ENCODE measurements at places on chromosomes 3 and 15.

GRCh38 chr3:110430146-110430545, 641.5 kb upstream of the NECTIN3 start:
- DNase-seq: peak; percentile 26

- DNase-seq: peak; percentile 78
Observed at GRCh38 chr3:123489400-123490004, 40.6 kb upstream of the ADCY5 start.

DNA sequence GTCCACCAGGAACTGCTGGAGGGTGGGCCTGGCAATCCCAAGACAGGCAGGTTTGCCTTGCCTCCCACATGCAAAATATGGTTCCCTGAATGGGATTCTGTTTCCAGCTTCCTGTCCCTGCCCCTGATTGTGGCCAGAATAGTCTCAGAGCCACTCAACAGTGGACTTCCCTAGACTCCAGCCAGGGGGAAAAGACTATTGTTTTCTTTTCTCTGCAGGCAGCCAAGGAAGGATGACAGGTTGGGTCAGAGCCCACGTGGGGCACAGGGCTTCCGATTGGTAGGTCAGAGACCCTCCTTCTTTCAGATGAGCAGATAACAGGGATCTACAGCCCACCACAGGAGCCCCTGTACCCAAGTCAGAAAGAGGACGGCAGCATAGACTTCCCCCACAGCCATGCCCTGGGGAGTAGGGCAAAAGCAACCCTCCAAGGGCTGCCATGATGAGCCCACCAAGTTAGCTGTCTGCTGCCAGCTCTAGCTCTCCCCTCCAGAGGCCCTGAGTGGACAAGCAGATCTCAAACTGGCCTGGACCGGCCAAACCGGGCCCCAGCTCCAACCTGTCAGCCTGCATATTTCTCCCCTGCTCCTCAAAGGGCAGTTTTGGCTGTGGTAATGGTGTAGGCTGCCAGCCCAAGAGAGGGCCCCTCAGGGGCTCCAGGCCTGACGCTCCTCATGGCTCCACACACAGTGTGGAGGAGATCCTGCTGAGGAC, 6.4 kb downstream of the TLR9 start:
- DNase-seq: no peak

DNA sequence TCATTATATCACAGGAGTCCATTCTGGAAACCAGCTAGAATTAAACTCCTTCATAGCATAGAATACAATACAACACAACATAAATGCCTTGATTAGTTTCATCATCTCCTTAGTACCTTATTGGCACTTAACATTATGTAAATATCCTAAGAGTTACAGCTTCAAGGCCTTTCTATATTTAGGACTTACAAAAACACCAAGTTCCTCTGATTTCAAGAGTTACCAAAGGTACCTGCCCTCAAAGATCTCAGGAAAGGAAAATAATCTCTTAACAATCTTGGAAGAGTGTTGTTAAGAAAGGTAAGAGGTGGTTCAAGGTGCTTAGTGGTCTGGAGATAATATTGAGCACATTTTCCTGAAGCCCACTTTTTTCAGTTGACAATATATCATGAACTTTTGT, 477.7 kb downstream of the IGSF11 start:
- DNase-seq: no peak

DNA sequence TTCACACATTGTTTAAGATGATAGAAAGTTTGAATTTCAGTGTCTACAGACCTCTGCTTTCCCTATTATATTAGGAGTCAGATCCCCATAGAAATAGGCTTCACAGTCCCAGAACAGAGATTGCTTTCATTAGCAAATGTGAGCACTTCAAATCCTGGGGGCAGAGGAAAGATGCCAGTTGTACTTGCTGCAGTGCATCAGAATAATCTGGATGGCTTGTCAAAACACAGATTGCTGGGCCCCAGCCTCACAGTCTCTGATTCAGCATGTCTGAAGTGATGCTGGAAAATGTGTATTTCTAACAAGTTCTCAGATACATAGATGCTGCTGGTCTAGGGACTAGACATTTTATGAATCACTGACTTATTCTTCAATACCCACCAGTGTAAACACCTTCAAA, 375.2 kb downstream of the FGF12 start:
- DNase-seq: no peak

GRCh38 chr15:26143221-26143620, 280.1 kb upstream of the ATP10A start:
- no peak for DNase-seq

GRCh38 chr15:59373215-59373614, 544 bp upstream of the MYO1E start:
- no peak for DNase-seq

GRCh38 chr3:49120096-49120437, 556 bp downstream of the USP19 start:
- peak; percentile 15 for DNase-seq

DNA sequence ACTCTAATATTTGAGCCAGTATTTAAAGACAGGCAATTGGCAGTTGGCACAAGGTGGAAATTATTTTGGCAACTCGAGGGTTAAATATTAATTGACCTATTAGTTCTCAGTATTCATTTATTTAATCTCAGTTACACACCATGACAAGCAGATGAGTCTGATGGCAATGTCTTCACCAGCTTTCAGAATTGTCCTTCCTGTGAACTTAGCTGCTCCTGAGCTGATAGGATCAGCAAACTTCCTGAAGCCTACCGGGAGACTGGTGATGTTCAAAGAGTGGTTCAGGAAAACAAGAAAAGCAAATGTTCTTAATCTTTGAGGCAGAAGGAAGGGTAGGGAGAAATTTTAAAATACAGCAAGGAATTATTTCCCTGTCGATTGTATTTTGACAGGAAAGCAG, 522.2 kb downstream of the SOX2 start:
- no peak for DNase-seq

GRCh38 chr15:56383010-56383409, 17.8 kb downstream of the TEX9 start:
- DNase-seq: no peak

- no peak for DNase-seq
Observed at GRCh38 chr3:74711913-74712512, 97.6 kb upstream of the CNTN3 start.

DNA sequence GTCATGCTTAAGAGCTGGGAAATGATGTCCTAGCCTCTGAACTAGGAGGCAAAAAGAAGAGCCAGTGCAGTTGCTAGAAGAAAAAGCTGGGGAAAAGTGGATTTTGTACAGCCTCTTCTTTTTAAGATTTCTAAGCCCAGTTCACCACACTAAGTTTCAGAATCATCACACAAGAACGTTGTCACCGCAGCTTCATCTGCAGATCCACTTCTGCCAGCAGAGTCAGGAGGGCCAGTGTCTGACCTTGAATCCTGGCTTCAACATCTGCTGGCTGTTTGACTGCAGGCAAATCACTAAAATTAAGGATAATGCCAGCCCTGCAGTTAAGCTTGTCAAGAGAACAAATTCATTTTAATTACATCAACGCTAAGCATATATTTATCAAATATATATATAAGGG, 36.2 kb downstream of the HDC start:
- DNase-seq: no peak

DNA sequence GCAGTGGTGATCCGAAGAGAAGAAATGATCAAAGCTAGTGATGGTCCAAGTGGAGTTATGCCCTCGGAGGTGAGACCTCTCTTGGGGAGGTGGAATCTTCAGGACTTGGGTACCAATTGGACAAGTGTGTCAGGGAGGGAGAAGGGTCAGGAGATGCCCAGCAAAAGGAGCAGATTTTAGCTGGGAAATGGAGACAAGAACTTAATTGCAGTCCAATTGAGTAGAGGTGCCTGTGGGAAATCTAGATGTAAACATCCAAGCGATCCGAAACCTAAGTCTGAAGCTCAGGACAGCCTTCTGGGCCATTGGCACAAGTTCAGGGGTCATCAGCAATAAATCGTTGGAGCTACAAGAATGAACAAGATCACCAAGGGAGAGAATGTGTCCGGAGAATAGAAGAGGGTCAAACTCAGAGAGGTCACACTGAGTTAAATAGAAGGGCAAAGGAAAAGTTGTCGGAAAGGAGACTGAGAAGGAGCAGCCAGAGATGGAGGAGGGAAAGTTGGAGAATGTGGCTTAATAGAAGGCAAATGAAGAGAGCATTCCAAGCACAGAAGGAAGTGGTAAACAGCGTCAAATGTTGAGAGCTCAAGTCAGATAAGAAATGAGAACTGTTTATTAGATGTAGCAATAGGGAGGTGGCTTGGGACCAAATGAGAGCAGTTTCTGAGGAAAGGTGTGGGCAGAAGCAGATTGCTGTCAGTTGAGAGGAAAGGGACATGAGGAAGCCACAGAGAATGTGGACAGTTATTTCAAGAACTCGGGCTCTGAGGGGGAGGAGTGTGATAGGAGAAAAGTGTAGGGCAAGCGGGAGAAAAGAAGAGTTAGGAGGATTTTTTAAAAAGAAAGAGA, 64.2 kb upstream of the FNDC3B start:
- DNase-seq: peak; percentile 84

DNA sequence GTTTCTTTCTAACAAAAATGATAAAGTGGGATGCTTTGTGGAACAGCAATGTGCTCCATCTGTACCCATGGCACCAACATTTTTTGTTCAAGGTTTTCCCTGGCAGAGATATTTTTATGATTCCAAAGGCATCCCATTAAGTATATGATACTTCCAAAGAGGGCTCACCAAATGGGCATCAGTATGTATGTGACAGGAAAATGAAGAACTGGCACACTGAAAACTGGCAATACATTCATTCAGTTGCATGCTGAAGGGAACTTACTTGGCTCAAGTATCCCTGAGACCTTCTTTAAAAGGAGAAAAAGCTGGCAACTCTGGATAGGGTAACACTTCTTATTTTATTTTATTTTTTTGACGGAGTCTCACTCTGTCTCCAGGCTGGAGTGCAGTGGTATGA, 249.8 kb downstream of the IL20RB start:
- DNase-seq: no peak

DNA sequence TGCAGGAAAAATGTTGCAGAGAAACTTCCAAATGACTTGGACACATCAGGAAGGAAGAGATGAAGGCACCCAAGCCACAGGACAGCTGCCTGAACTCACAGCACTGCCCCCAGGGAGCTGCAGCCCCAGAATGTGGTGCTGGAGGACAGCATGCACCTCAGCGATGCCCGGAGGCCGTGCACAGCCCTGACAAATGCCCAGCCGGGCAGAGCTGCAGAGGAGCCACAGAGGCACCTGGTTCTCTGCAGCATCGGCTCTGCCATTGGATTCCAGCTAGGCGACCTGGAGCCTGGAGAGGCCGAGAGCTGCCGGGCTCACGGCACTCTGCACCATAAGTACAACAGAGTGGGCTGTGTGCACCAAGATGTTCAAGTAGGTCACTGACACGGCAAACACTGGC, 97.5 kb downstream of the OCA2 start:
- no peak for DNase-seq

Measured in choroid plexus epithelial cell (primary cell).